Stimulated activated CD4-positive, alpha-beta T cell treated with anti-CD3 and anti-CD28 coated beads, Interleukin-12 subunit alpha, Interleukin-12 subunit beta, amount 100 ng/mL, for 48 hours (primary cell): ENCODE measurements at places on chromosomes 2 and 18.

DNA sequence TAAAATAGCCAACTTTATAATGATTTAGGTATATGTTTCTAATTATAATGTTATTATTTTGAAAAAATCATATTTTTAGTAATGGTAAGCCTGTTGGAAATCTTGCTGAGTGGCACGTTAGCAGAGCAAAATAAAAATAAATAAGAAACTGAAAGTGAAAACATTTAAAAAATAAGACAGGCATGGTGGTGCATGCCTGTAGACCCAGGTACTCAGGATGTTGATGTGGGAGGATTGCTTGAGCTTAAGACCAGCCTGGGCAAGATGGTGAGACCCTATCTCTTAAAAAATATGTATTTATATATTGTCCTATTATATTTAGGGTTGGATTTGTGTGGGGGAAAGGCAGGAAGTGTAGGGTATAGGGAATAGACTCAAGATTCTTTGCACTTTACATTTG is 15.8 kb upstream of the ANKRD12 start:
- no peak for DNase-seq

GRCh38 chr2:84338069-84338468 is 121.0 kb downstream of the SUCLG1 start:
- DNase-seq: no peak

GRCh38 chr2:73078457-73079411 is 7.2 kb upstream of the SFXN5 start:
- no peak for DNase-seq

- DNase-seq: no peak
These were observed 24.3 kb downstream of the NCAPH start for GRCh38 chr2:96359866-96360265.

GRCh38 chr2:24815171-24815570 is 21.9 kb downstream of the CENPO start:
- DNase-seq: no peak

- DNase-seq: no peak
These were observed 48.2 kb downstream of the CRIM1 start for GRCh38 chr2:36403675-36404230.

DNA sequence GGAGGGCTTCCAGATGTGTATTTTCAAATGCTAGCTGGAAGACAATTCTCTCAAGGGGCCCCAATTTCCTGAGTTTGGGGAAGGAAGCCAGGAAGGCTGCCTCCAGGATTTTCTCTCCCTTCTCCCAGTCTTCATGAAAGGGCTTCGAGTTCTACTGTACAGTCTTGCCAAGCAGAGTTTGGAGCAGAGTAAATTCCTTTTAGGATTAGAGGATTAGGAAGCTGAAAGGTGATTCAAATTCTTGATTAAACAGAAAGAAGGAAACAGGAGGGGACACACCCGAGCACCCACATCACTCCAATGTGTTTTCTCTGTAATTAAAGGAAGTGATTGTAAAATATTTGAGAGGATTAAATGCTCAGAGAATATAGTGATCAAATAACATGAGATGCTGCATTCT is 217.8 kb downstream of the SETBP1 start:
- no peak for DNase-seq
